ENCODE measurements at places on chromosomes 2 and 18.
A peak's percentile ranks its signal among the peaks of the same experiment; 100 is the strongest.

GRCh38 chr2:231861288-231861931, 64.8 kb downstream of the NPPC start:
- no peak for DNase-seq

DNA sequence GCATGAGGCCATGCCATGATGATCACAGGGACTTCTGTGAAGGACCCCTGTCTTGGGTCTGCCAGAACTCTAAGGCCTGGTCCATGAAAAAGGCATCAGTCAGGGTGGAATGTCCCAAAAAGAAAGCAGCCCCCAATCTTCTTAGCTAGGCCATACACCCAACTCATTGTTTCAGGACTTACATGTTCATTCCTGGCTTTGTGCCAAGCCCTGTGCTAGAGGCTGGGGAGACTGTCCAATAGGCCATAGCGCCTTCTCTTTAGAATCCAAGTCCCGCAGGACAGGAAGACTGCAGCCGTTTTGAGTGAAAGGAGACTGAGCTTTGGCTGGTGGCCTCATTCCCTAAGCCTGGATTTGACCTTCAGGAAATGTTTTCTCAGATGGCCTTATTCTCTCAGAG, 247.3 kb downstream of the PRKCE start:
- DNase-seq: peak; percentile 38

DNA sequence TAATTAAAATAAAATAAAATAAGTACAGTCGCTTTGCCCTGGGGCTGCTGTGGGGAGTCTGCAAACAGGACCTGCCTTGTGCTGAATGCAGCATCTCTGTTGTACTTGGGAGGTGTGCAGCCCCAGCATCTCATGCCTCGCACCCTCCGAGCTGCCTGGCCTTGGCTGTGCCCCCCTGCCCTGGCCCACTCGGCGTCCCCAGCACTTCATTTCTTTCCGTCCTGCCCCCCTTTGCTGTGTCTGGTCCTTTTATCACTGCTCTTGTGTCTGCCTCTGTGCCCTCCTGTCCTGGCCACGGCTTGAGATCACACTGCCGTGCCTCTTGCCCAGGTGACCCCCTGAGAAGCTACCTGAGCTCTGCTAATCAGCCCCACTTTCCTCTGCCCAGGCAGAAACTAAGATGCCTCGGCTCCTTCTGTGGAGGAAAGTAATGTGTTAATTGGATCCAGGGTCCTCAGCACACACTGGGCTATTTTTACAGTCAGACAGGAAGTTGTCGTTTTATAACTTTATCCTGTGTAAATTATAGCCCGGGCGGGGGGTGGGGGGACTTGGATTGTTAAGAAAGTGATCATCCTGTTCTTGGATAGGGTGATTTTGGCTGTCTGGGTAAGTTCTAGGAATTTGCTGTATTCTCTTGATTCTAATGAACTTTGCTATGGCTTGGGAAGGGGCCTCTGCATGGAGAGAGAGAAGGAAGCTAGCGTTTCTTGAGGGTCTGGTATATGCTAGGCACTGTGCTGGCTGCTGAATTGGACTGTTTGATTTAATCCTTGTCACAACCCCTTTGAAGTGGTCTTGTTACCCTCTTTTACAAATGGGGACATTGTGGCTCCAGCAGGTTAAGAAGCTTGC, 69.4 kb downstream of the AGAP1 start:
- DNase-seq: no peak

GRCh38 chr18:56245866-56246580, 392.4 kb downstream of the TXNL1 start:
- no peak for DNase-seq

Measured in RPMI8226 (cell line).